ENCODE measurements at places on chromosomes 4 and X.

DNA sequence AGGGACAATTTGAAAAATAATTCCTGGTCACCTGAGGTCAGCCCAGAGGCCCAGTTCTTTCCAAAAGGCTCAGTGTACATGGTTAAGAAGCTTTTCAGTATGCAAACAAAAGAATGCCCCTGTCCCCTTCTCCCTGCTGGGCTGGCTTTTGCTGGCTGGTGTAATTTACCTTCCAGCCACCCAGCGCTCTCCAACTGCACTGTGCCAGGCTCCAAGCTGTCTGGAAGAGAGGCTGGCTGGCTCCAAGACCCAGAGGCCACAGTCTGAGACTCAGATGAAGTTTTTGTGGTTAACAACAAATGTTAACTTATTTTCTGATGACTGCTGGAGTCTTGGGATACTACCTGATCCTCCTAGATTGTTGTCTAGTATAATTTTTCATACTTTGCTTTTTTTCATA, 11.9 kb upstream of the KIT start:
- no peak for DNase-seq

- no peak for DNase-seq
Observed at GRCh38 chrX:19725641-19726040, 161.8 kb downstream of the SH3KBP1 start.

- no peak for DNase-seq
Observed at GRCh38 chrX:42832764-42833549, 55.0 kb upstream of the PPP1R2C start.

GRCh38 chr4:138507522-138507921, 265.4 kb upstream of the SLC7A11 start:
- no peak for DNase-seq

DNA sequence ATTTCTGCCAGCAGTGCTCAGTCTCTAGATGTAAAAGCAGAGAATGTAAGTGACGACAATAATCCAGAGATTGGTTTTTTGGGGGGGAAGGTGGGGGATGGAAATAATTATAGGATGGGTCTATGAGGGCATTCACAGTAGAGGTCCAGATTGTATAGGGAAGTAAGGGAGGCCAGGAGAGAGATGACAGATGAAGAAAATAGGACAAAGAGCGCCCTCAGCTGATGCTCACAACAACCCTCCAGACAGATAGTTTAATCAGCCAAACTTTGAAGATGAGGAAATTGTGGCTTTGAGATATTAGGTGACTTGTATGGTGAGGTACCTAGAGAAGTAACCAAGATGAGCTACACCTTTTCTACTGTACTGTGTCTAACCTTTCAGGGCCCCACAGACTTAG, 137.9 kb downstream of the MAGEB17 start:
- DNase-seq, result no peak

- peak; percentile 22 for DNase-seq
Observed at GRCh38 chrX:12610079-12610478, 181.1 kb upstream of the PRPS2 start.

DNA sequence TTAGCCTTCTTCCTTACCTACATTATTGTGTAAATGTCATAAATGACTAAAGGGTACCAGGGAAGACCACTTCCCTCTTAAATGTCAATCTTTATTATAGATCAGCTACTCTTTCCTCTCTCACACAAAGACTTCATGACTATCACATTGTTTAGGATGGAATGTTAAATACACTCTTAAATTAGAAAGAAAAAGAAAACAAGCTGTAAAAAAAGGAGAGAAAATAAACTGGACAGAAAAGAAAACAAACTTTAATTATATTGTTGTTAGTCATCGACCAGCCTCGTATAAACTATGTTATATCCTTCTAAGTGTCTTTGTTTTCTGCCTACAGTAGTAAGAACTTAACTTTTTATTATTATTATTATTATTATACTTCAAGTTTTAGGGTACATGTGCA, 666.4 kb upstream of the NR3C2 start:
- DNase-seq, result peak; percentile 19

DNA sequence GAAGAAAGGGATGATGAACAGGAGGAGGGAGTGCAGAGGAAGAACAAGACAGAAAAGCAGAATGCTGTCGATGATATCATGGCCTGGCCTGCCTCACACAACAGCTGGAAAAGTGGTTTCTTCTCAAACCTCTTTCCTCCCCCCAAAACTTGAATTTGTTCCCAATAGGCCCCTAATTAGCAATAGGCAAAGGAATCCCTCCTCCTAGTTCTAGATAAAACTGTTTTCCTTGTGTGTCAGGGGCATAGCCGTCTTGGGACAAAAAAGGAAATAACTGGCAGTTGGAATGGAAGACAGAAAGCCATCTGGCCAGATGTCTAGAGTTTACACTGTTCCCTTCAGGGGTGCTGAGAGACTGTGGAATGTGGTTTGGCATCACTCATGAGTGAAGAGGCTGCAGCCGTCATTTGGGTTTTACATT, 177.8 kb upstream of the C1QTNF7 start:
- DNase-seq, result no peak

DNA sequence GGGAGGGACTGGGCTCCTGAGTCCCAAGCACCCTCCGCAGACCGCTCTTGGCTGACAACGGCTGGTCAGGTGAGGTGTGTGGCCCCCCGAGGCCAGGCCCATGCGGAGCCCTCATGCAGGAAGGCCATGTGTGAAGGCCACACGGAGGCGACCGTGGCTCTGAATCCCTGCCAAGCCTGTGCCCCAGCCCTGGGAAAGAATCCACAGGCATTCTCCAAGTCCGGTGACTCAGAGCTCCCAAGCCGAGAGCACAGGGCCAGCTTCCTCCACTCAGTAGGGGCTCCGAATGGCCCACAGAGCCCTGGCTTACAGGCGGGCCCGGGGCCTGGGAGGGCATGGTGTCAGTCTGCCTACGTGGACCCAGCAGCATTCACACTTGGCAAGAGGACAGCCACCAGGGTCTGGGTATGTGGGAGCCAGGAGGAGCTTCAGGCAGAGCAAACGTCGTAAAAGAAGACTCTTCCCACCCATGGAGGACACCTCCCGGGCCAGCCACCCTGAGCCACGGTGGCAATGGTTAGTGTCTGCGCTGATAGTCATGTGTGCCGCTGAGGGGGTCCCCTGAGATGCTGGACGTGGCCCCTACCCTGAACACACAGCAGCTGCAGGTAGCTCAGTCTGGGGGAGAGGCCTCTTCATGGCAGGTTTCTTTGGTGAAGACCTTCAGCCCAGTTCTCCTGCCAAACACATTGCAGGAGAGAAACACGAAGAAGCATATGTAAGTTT, 105.7 kb downstream of the PSAPL1 start:
- DNase-seq, result peak; percentile 22

DNA sequence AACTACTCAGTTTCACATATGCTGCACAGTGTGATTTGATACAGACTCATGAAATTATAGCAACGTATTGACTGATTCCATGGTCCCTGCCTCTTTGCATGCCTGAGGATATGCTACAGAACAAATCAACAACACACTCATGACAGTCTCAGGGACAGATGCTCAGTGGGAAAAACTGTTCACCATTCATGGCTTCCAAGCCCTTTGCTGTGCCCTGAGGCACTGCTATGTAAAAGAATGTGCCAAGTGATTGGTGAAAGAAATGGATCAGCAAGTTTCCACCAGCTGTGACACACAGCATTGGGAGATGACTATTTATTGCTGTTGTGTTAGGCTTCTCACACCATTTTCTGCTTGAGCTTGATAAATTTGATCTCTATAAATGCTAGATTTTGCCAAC, 825.6 kb upstream of the INTU start:
- no peak for DNase-seq

- no peak for DNase-seq
Observed at GRCh38 chr4:152971053-152971452, 34.9 kb downstream of the FHDC1 start.

- DNase-seq, result peak; percentile 26
Observed at GRCh38 chrX:111680988-111681779, at the start of gene ALG13. TSS of gene ALG13 (plus strand) at chrX:111681170. CDS start at chrX:111681219, 49 bp downstream.

Data from BJ (cell line).